Motor neuron (in vitro differentiated cells): ENCODE measurements at places on chromosomes 2 and 18.
A peak's percentile ranks its signal among the peaks of the same experiment; 100 is the strongest.

GRCh38 chr2:125456693-125457363 lies 1199.1 kb upstream of the GYPC start:
- no peak for ATAC-seq

- no peak for ATAC-seq
These were observed 4.4 kb upstream of the VPS54 start for GRCh38 chr2:64023485-64024258.

GRCh38 chr2:13005761-13006335 lies 289.1 kb downstream of the TRIB2 start:
- ATAC-seq: no peak

GRCh38 chr2:167767830-167768229 lies 479.6 kb downstream of the STK39 start:
- ATAC-seq: peak; percentile 22

DNA sequence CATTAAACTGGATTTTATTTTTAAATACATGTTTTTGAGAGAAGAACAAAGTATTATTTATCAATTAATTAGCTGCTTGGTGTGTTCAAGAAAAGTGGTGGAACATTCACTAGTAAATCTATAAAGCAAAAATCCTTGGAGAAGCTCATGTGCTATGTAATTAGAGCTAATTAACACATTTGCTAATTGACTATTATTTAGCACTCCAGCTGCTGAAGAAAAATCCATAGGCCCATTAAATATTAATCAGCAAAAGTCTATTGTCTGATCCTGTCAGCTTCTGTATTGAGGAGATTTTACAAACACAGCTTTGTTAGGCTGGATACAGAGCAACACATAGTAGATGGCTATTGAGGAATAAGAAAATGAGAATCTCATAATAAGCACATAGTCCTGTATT lies 336.1 kb downstream of the RBM43 start:
- no peak for ATAC-seq

- ATAC-seq: no peak
These were observed 90.4 kb downstream of the PTRHD1 start for GRCh38 chr2:24702800-24703199.

DNA sequence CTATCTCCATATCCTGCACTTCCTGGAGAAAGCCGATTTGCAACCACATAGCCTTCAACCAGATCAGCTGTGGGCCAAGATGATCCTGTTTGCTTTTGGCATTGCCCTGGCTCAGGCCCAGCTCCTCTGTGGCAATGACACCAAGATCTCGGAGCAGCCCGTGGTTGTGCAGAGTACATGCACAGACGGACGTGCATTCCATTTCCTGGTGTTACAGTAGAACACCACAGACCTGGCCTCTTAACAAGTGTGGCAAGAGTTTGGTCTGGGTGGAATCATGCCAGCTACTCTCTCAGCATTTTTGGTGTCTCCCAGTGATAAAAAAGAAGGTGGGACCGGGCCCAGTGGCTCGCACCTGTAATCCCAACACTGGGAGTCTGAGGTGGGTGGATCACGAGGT lies 20.0 kb downstream of the MALT1 start:
- ATAC-seq: no peak

- no peak for ATAC-seq
These were observed 81.4 kb upstream of the PKDCC start for GRCh38 chr2:41966431-41966893.

DNA sequence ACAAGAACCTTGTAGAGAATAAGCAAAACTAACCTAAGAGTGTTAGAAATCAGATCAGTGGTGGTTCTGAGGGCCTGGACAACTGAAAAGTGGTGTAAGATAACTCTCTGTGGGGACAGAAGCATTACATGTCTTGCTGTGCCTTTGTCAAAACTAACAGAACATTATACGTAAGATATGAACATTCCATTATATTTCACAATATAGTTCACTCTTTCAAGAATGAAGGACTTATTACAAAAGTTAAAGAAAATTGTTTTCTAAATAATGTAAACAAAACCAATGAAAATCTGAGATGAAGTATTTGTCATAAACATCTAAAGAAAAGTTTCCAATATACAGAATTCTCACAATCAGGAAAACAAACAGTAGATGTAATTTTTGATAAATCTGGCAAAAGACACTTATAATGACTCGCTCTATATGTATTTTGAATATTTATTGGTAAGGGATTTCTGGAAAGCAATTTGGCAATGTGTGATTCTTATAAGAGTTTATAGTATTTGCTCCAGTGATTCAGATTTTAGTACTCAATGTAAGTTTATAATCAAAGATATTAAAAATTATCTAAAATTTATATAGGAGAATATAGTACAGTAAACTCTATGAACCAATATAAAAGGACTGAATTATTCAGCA lies 258.4 kb downstream of the CD226 start:
- ATAC-seq: no peak

DNA sequence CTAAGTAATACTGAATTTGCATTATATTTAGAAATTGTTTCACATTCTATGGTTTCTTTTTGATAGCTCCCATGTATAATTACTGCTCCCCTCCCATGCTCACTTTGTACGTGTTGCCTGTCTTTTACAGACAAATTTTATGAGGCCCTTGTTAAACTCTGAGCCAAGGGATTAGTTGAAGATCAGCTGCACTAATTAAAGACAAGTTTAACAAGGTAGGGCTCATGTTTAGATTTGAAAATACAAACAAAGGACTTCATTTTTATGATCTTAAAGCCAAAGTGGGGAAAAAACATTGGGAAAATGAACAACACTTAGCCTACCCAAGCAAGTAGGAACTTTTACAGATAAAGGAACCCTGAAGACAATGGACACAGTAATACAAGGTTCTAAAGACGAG lies 46.2 kb downstream of the ARHGAP28 start:
- ATAC-seq: no peak

GRCh38 chr2:42922293-42922692 lies 129.9 kb upstream of the HAAO start:
- ATAC-seq: no peak

DNA sequence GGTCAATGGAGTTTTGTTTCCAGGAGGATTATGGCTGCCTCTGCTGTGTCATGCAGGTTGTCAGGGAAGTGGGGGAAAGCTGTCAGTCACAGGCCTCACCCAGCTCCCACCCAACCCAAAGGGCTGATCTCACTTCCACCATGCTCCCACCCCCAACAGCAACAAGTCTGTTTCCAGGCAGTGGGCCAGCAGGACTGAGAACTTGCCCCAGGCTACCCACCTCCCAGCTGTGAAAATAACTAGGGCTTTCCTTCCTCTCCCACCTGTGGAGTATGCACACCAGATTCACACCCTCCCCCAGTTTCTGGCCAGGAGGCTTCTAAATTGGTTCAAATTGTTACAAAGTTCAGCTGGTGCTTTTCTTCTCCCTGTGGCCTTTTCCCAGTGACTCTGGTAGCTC lies 95.6 kb upstream of the ACVR1 start:
- ATAC-seq: peak; percentile 32

DNA sequence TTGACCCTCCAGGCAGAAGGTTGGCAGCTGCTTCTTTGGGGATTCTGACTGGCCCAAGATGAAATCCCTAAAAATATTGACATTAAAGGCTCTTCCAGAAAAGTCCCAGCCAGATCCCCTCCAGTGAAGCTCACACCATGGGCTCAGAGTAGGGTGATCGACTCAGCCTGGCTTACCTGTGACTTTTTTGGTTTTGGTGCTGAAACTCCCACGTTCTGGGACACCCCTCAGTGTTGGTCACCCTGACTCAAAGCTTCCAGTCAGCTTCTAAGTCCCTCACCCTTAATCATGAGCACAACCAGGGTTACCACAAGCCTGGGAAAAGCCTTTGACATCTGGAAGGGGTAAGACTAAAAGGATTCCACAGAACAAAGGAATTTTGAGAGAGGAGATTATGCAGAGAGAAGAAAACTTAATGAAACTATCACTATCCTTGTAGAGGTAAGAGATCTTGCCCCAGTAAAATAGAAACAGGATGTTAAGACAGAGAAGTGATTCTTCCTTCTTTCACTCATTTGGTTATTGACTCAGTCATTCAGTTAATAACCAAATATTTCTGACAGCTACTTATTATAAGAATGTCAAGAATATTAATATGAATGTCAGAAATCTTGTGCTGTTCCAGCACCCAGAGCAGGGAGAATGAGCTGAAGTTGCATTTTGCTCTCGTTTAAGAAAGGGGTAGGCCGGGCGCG lies 66.8 kb upstream of the SEC11C start:
- no peak for ATAC-seq

DNA sequence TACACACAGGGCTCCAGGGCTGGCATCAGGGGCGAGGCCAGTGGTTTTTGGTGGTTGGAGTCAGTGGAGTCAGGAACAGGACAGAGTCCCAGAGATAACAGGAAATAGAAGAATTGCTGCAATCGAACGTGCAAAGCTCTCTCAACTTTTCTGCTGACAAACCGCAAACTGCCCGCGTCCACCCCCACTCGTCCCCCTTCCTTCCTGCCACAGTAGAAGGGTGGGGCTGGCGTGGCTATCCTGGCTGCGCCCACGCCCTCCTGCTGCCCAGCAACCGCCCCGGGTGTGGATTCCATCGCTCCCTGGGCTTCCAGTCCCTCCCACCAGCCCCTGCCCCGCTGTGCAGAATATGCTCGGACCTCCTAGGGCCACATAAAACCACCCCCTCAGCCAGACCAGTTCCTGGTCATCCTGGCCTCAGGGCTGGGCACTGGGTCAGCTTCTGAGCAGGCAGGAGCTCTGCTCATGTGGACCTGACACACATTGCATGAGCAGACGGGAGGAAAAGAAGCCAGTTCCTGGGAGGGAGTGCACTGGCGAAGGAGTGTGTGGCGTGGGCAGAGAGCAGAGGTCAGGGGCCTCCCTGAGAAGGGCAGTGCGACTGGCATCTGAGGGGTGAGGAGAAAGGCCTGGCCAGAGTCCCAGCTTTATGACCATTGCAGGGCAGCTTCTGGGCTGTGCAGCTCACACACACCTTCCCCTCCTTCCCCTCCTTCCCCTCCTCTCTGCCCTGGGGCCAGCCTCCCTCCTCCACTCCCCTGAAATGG lies 85.4 kb upstream of the ATG16L1 start:
- ATAC-seq: peak; percentile 67

- ATAC-seq: no peak
These were observed 18.8 kb downstream of the LPIN2 start for GRCh38 chr18:2994020-2994589.

DNA sequence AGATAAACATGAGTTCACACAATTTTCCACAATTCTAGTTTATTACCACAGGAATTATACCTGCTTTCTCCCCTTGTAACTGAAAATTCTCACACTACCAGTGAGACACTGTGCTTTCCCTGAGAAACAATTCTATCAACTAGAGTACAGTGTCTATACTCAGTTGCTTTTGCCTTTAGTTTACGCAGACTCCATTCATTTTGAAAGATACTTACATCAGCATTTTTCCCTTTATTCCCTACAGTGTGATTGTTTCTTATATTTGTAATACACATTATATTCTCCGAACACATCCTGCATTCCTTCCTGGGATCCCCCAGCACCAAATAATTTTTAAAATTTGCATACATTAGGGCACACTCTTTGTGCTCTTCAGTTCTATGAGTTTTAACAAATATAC lies 1455.5 kb downstream of the SUCLG1 start:
- no peak for ATAC-seq

- no peak for ATAC-seq
These were observed 63.8 kb downstream of the PDE11A start for GRCh38 chr2:178008636-178009289.

DNA sequence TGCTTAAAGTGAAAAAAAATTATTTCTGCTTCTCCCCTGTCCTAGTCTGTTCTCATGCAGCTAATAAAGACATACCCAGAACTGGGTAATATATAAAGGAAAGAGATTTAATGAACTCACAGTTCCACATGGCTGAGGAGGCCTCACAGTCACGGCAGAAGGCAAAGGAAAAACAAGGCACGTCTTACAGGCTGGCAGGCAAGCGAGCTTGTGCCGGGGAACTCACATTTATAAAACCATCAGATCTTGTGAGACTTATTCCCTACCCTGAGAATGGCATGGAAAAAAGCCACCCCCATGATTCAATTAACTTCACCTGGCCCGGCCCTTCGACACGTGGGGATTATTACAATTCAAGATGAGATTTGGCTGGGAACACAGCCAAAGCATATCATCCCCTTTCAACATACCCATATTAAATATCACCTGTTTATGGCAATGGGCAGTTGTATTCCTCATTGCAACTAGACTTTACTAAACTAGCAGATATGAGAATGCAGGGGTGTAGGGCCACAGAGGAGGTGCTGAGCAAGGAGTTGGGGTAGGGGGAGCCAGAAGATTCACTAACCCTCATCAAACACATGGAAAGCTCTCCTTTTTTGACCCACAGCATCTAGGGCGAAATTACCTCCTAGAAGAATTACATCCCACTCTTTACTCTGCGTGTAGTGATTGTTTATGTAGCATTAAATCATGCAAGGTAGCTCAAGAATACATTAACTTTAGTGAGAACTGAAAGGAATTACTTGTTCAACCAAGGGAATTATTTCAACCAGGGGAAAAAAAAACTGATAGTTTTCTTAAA lies 183.3 kb upstream of the DOK6 start:
- no peak for ATAC-seq

DNA sequence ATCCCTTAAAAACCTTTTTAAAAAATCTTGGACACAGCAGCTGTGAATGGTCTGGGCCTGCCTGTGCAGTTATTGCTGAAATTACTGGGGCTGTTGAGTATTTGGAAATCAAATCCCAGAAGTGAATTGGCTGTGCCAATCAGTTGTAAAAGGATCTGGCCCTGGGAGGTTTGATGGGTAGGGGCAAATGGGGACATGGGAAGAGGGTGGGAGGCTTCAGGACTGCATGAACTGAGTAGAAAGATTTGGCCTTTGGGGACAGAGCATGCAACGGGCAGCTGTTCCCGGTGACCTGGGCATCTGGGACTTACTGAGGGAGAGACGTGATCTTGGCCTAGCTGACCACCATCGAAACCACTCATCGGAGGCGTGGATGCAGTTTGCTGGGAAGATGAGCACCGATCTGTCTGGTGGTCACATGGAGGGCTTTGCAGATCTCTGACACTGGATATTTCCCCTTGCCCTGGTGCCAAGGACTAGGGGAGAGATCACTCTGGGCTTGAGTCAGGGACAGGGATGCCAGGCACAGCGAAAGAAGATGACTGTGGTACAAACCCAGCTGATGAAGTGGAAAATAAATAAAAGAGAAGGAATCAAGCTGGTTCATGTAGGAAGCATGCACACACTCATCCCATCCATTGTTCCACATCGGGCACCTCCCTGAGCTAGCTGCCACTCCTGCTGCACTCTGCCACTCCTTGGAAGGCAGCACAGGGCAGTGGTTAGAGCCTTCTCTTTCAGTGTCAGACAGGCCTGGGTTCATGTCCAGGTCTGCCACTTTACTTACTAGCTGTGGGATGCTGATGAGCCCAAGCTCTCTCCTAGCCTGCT lies 58.4 kb downstream of the SEMA4F start:
- no peak for ATAC-seq

GRCh38 chr2:72849138-72849462 lies 23.3 kb upstream of the EXOC6B start:
- peak; percentile 54 for ATAC-seq

DNA sequence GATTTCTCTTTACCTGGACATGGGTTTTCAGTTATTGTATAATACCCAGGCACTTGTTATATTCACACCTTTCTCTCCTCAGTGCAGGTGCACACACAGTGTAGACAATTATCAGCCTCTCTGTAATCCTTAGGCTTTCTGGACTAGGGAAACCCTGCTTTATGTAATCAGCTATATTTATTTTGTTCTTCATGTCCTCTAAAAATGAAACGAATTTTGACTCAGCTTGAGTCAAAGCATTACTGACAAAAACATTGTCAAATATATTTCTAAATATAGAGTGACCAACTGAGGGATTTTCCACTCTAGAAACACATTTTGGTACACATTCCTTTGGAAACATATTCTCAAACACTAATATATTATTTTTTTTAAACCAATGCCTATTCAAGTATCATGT lies 144.8 kb upstream of the GULP1 start:
- ATAC-seq: no peak
